SW 1271 (cell line): ENCODE measurements at places on chromosomes 7 and 10.

GRCh38 chr10:47256751-47257336 lies 43.2 kb upstream of the GDF10 start:
- no peak for DNase-seq

DNA sequence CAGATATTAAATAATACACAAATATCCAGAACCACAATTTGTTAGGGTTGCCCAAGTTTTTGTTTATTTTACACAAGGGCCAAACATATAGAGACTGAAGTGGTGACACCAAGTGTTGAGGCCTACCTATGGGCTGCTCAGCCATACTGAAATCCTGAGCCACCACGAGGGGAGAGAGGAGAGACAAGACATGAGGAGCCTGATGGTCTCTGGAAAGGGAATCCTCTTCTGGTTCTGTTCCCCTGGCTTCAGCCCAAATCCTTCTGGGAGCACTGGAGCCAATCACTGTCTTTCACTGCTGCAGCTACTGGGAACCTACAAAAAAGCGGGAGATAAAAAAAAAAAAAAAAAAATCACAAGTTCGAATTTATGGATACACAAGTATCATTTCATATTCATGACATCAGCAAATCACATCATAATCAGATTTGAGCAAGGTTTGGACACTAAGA lies 1.9 kb downstream of the SKIDA1 start:
- DNase-seq = no peak

GRCh38 chr10:65931291-65932070 lies 994.4 kb upstream of the LRRTM3 start:
- no peak for DNase-seq

DNA sequence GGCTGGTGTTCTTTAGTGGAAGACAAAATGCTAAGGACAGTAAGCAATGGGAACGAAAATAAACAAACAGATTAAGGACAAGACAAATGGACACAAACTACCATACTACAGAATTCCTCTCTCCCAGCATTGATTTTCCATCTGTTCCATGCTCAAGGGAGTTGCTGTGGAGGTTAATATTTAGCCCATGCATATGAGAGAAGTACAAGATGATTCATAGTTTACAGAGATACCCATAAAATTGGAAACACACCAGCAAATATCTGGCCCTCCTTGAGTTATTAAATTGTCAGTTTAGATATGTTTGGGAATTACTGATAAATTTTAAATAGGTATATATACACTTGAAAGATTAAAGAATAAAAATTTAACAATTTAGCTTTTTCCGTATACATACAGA lies 69.8 kb downstream of the GLI3 start:
- DNase-seq = no peak
